MM.1S (cell line): ENCODE measurements at places on chromosomes 3 and 15.

GRCh38 chr3:152039887-152040286 lies 166.4 kb downstream of the SUCNR1 start:
- no peak for DNase-seq

DNA sequence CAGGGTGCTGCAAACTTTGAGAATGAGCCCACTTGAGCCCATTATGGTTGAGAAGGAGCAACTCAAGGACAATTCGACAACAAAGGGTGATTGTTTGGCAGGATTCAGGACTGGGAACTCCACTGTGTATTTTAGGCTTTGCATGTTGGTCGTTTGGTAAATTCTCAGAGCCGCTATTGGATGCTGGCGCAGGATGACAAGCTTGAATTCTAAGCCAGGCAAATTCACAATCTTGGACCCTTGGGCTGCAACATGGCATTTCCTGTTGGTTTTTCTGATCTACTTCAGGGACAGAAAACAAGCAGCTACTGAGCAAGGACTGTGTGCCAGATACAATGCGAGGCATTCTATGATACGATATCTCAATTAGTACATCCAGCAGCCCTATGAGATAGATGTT lies 82.8 kb downstream of the RYR3 start:
- DNase-seq, result no peak

DNA sequence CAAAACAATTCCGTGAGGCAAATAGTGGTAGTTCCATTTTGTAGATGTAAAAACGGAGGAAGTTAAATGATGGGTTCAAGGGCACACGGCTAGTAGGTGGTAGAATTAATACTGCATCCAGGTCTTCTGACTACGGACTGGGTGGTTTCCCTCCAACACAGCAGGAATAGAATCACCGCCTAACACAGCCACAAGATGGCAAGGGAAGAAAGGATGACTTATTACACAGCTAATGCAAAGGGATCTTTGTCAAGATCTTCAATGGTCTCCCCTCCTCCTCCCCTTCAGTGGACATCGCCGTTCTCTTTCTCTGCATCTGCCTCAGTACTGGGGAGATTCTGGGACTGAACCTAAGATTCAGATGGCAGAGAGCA lies 524 bp upstream of the TOPBP1 start:
- DNase-seq, result peak; percentile 60

DNA sequence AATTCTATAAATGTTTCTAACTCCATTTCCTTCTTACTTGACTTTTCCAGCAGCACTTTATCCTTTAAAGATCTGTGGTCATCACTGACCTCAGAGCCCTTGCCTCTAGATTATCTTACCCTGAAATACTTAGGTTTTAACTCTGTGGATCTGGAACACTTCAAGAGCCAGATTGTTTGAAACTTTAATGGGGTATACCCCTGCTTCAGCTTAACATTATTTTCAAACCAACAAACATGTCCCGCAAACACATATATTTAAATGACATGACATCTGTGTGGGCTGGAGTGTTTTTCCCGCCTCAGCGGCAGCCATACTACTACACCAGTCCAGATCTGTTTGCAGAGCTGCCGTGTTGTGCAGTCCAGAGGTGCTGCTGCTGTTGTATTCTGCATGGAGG lies 252.0 kb upstream of the TPM1 start:
- DNase-seq, result no peak

DNA sequence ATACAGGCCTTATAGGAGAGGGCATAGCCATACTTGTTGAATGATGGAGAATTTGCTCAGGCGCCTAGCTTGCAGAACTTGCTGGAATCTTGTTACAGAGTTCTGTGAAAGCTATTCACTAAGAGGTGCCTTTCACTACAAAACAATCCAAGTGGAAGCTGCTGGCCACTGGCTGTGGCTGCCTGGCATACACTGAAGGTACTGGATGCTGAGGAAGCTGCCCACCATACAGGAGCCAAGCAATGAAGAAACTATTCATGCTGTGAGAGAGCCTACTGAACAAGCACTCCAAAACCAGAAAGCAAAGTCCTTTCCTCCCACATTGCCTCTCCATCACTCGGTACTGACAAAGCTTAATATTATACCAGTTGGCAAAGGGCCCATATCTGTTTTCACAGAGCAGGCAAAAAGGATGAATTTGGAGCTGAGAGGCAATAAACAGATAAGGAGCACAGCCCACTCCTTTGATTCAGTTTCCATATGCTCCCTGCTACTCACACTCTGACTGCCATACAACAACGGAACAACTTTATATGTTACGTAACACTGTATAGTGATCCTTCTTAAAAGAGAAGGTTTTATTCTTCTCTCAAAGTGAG lies 192.6 kb upstream of the ALCAM start:
- no peak for DNase-seq

GRCh38 chr3:88150371-88150770 lies 612 bp downstream of the C3orf38 start:
- peak; percentile 48 for DNase-seq

GRCh38 chr3:117171124-117171523 lies 461.5 kb downstream of the TUSC7 start:
- no peak for DNase-seq

GRCh38 chr3:126372413-126373145 lies 15.4 kb upstream of the KLF15 start:
- peak; percentile 1 for DNase-seq

DNA sequence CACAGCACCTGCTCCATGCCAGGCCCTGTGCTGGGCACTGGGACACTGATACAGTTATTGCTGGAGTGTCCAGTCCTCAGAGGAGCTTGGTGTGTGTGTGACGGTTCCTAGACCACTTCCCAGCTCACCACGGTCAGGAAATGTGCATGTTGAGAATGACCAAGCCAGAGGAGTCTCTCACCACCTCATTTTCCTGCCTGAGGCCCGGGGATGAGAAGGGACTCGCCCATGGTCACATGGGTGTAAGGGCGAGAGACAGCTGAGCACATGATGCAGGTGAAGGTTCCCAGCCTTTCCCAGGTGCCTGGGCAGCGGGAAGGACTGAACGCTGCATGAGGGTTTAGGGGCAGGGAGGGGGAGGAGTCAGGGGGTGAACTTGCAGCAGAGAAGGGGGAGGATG lies 180.9 kb upstream of the TLE3 start:
- no peak for DNase-seq

DNA sequence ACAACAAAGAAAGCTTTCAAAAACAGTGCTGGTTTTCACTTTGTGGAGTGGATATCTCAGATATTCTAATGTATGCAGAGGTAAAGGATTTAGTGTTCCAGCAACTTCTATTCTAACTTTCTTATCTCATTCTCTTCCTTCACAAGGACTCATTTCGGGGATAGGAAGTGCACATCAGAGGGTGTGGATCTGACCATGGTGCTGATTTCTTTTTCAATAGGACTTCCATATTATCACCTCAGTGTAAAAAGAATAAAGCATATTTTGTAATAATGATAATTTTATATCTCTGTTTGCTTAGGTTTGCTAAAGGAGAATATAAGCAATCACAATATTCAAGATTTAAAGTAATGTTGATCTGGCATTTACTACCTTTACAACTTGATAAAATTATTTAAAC lies 12.5 kb upstream of the CADM2 start:
- peak; percentile 27 for DNase-seq

DNA sequence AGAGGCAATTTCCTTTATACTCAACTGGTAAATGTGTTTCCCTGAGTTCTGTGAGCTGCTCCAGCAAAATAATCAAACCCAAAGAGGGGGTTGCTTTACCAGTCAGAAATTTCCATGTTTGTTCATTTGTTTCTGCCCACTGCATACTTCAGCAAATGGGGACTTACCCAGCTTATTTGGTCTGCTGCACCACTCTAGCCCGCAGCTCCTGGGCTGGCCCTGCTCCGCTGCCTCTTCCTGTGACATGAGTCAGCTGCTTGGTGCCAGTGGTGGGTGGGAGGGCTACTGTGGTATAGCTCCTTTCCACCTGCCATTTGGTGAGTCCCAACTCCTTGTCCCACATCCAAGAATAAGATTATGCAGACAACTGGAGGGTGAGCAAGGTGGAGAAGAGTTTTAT lies 644.2 kb downstream of the MCTP2 start:
- DNase-seq, result no peak

DNA sequence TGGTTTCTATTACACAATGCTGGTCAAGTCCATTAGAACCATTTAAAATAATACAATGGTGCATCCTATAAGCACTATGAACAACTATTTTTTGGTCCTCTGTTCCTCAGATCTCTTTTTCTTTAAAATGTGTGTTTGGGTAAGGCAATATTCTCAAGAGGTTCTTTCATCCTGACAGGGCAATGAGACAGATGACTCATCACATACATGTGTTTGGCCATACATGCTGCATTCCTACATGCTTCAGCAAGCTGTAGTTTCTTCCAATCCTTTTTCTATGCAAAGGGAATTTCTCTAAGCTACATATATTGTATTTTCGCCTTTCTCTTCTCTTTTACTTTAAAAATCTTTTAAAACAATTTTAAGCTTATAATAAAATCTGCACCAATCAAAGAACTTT lies 52.7 kb downstream of the OTOL1 start:
- DNase-seq, result no peak

- DNase-seq, result no peak
Observed at GRCh38 chr15:41777421-41777973, 3.2 kb downstream of the MAPKBP1 start.

GRCh38 chr15:82126346-82126745 lies 80.5 kb upstream of the MEX3B start:
- no peak for DNase-seq
